ENCODE measurements at places on chromosomes 4 and X.

GRCh38 chr4:10593130-10593529, 91.4 kb downstream of the CLNK start:
- DNase-seq = peak; percentile 7

DNA sequence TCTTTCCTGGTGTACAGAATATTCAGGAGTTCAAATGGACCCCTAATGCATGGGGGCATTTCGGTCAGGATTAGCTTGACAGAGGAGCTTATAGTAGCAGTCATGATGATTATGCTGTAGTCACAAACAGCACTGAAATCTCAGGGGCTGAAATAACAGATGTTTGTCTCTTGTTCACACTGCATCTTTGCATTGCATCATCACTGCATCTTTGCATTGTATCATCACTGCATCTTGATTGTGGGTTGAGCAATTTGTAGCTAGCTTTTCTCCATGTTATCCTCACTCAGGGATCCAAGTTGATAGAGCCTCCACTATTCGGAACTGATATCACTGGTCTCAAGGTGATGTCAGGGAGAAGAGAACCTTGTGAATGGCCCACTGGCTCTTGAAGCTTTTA, 160.9 kb downstream of the GATB start:
- peak; percentile 30 for DNase-seq

DNA sequence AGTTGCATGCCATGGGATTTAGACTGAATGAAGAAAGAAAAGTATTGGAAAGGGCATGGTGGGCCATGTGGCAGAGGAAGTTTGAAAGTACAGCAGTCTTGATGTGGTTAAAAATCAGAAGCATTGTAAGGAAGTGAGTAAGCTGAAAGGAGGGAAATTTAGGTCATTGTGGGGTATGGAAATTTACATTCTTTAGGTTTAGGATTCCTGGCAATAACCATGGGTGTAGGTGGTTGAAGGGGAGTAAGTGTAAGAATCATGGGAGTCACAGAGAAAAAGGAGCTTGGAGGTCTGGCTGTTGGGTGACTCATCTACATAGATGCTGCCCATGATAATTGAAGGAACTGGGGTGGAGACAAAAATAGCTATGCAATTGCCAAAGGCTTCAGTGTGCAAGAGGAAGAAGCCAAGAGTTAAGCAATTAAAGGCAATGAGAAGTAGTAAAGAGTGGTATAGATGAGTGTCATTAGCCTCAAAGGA, 243.8 kb upstream of the LDB2 start:
- peak; percentile 94 for DNase-seq

DNA sequence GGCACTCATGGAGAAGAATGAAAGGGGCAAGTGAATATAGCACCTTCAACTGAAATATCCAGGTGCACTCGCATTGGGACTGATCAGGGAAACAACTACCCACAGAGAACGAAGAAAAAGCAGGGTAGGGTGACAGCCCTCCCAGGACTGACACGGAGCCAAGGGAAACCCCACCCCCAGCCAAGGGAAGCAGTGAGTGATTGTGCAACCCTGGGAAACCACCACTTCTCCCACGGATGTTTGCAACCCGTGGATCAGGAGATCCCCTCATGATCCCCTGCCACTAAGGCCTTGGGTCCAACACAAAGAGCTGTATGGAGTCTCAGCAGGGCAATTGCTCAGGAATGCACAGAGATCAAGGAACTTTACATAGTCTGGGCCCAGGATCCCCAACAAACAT, 158.5 kb upstream of the HCCS start:
- peak; percentile 40 for DNase-seq

DNA sequence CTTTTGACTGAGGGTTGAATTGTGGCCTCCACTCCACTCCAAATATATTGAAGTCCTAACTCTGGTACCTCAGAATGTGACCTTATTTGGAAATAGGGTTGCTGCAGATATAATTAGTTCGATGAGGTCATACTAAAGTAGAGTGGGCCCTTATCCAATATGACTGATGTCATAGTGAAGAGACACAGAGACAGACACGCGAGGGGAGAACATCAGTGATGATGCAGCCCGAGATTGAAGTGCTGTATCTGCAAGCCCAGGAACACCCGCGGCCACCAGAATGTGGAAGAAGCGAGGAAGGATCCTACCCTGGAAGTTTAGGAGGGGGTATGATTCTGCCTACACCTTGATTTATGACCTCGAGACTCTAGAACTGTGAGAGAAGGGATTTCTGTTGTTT, 279.0 kb downstream of the ANKRD50 start:
- peak; percentile 34 for DNase-seq

- DNase-seq = no peak
Observed at GRCh38 chrX:21438792-21439191, 64.6 kb downstream of the CNKSR2 start.

DNA sequence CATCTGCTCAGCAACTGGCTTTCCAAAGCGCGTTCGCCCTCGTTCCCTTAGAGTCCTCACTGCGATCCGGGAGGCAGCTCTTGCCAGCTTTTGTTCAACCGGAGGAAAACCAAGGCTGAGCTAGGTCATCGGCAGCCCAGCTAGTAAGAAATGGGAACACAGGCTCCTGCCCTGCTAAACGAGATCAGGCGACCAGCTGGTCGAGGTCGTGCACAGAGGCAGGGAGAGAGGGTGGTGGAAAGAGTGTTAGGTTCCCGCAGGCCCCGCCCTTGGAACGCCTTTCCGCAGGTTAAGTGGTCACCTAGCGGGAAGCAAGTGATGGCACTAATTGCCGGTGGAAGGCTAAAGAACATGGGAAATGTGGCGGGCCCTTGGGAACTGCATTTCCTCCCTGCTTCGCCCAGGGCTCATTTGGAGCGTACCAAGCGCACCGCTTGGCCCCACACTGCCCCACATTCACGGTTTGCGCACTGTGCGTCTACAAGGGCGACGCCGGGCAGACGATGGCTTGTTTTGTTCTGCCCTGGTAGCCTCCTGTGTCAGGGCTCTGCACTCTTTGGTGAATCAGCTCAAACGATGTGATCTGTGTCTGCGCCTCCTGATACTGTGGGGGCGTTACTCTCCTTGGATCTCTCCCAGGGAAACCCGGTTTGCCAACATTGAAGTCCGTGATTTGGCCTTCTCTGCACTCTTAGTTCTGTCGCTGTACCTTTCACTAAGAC, 7.2 kb upstream of the PRDM8 start:
- DNase-seq = no peak

GRCh38 chrX:39730662-39731329, 367.0 kb downstream of the BCOR start:
- DNase-seq = peak; percentile 75

DNA sequence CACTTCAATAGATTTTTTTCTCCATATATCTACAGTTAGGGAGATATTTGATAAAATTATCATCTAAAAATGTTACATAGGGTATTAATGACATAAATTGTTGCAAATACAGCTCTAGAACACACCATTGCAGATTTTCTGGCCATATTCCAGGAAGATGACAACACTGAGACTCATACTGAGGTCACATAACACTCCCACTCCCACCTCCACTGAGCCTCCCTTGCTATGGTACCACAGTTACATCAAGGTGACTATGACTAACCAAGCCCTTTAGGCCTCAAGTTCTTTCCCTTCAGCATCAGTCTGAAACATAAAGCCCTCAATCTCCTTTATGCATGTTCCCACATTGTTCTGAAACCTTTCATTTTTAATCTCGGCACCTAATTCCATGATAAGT, 932.0 kb upstream of the IGFBP7 start:
- DNase-seq = no peak
